Activated CD8-positive, alpha-beta memory T cell treated with anti-CD3 and anti-CD28 coated beads for 48 hours (primary cell): ENCODE measurements at places on chromosomes 4 and X.
A peak's percentile ranks its signal among the peaks of the same experiment; 100 is the strongest.

DNA sequence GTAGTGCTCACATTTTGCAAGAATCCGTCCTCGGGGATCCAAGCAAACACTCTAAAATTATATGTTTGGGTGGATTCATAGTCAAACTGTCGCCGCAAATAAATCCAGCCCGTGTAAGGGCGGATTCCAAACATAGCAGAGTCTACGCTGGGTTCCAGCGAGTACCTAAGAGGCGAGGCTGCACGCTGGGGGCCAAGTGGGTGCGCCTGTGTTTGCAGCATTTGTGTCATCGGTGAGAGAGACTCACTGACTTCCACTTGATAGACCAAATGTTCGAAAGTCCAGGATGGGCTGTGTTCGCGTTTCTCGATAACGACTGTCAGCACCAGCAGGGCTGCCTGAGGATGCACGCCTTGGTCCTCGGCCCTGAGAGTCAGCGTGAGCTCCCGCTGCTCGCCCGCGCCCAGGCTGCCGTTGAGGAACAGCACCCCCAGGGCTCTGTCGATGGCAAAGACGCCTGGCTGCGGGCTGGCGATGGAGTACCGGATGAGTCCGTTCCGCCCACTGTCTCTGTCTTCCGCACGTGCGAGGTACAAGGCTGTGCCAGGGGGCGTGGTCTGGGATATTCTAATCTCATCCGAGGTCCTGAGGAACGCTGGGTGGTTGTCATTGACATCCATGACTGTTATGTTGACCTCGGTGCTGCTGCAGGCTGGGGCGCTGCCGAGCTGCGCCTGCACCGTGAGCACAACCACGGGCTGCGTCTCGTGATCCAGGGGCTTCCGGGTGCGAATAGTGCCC lies 158.7 kb downstream of the DCHS2 start:
- DNase-seq, result peak; percentile 7

- no peak for DNase-seq
Observed at GRCh38 chr4:92636038-92636806, 332.5 kb downstream of the GRID2 start.

DNA sequence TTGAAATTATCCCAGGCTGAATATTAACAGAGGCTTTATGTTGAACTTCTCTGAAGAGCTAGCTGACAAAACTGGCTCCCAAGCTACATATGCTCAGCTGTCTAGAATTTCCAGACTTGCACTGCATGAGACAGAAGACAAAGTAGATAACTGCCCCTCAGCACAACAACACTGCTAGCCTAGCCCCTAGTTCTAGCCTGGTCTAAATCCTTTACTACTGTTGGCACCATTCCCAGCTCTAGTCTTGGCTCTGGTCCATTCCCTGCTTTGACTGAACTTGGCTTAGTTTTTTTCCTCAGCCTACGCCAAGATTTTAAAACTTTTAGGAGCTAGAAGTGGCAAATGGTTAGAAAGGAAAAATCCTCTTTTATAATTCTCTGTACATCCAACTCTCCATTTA lies 7.6 kb upstream of the OPHN1 start:
- DNase-seq, result no peak

DNA sequence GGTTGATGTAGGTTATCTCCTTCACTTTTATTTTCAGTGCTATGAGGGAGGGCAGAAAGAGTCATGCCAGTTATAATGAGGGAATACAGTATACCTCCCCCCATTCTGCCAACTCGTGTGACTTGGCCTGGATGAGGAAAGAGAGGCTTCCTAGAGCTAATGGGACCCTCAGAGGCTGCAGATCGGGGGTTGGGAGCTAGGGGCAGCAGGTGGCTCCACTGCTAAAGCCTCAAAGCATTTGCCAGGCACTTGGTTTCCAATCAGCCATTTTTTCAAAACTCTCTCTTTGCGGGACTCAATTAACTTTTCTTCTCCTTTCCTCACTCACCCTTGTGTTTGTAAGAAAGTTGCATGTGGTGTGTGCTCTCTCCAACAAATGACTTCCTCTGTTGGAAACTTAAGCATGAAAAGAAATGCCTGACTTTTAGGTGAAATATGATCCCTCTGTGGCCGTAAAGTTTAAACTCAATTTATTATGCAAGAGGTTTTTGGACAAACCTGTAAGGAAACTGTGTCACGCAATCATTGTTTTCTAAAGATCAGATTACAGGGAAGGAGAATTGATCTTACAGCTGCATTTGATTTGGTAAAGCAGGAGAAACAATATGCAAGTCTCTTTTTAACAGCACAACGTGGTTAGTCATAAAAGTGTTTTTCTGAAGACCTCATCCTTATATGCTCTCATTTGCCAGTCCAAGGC lies 7.0 kb downstream of the SFRP2 start:
- DNase-seq, result no peak

- no peak for DNase-seq
Observed at GRCh38 chr4:23373261-23373660, 516.6 kb downstream of the PPARGC1A start.

- DNase-seq, result no peak
Observed at GRCh38 chr4:39166177-39166576, 16.2 kb upstream of the WDR19 start.
